Umbilical cord (tissue), 2 donors: ENCODE measurements at places on chromosomes 13 and 19.

DNA sequence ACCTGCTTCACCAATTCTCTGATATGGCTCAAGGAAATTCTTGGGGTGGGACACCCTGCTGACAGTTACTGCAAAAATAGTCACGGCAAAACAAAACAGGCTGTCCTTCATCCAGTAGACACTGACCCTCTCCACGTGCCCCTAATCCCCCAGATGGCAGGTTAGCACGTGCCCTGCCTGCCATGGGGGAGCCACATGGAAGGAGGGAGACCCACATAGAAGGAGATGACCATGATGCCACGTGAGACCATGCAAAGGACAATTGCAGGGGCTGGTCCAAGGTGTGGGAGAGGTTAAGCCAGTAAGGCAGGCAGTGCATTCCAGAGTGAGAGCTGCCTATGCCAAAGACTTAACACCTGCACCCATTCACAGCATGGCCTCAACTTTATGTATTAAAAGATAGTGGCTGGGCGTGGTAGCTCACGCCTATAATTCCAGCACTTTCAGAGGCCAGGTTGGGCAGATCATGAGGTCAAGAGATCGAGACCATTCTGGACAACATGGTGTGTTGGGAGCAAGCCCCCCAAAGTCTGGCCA lies 82.7 kb downstream of the ZNF429 start:
- no peak for DNase-seq

DNA sequence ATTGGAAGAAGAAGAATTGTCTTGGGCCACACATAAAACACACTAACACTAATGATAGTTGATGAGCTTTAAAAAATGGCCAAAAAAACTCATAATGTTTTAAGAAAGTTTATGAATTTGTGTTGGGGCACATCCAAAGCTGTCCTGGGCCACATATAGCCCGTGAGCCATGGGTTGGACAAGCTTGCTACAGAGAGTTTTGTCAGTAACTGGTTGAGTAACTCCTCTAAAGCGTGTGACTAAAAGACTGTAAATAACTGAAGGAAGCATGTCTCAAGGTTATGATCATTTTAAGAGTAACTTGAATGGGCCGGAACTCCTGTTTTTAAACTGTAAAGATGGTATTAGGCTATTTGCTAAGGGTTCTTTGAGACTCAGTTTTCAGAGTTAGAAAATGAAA lies 118.0 kb downstream of the KL start:
- no peak for DNase-seq

DNA sequence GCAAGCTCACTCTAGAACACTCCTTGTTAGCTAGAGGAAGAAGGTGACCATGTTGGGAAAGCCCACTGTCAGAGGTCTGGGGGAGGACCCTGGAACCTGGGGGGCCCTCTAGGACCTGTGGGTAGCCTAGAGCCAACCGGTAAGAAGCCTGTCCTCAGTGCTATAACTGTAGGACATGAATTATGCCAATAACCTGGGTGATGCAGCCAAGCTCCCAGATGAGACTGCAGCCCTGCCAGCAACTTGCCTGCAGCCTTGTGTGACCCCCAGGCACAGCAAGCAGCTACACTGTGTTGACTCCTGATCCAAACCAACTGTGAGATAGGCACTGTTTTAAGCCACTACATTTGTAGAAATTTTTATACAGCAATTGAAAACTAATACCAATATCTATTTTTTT lies 122.3 kb downstream of the MIPEP start:
- DNase-seq = no peak

DNA sequence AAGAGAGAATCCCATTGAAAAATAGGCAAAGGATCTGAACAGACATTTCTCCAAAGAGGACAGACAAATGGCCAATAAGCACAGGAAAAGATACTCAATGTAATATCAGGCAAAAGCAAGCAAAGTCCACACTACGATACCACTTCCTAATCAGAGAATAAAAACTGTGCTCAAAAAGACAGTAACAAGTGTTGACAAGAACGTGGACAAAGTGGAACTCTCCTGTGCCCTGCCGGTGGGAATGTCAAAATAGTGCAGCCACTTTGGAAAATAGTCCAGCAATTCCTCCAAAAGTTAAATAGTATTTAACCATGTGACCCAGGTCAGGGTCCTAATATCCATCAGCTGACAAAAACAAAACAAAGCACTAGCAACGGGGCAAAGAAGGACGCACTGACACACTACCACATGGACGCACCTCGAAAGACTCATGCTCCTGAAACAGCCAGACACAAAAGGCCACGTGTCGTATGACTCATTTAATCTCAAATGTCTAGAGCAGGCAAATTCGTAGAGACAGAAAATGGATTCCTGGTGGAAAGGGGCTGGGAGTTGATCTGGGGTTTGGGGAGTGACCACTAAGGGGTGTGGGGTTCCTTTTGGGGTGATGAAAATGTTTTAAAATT lies 5.2 kb downstream of the MIER2 start:
- no peak for DNase-seq

DNA sequence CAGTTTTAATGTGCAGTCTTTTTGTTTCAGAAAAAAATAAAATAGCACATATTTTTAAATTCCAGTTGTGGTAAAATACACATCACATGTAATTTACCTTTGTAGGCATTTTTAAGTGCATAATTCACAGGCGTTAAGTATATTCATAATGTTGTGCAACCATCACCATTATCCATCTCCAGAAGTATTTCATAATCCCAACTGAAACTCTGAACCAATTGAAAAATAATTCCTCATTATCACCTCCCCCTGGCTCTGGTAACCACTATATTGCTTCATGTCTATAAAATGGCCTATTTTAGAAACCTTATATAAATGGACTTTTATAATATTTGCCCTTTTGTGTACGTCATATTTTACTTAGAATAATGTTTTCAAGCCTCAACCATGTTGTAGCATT lies 756.5 kb upstream of the KLHL1 start:
- no peak for DNase-seq

GRCh38 chr19:5103812-5104410 lies 135.0 kb downstream of the KDM4B start:
- DNase-seq = no peak

DNA sequence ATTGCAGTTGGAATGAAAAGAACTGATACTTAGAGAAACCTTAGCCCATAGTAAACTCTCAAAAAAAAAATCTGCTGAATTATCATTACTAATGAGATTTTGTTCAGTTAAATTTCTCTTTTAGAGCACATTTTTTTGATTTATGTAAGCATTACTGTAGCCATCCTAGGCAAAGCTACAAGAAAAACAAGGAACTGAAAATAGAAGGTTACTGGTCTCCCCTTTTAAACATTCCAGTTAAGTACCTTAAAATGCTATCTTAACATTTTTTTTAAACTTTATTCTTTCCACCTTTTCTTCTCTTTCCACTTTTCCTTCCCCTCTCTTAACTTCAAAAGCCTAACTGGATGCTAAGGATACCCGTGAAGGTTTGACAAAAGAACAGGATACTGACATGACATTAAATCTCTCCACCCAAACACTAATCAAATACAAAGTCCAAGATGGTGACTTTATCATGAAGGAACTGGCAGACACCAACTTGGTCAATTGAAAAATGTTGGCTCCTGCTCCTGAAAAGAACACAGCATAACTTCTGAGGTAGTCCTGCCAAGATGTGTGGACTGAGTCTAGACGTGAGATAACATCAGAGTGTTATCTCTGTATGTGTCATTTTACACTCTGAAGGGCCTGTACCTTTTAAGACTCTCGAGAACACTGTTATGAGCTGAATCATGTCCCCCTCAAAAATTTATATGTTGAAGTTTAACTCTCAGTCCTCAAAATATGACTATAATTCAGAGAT lies 29.5 kb upstream of the SACS start:
- DNase-seq = peak; percentile 18

DNA sequence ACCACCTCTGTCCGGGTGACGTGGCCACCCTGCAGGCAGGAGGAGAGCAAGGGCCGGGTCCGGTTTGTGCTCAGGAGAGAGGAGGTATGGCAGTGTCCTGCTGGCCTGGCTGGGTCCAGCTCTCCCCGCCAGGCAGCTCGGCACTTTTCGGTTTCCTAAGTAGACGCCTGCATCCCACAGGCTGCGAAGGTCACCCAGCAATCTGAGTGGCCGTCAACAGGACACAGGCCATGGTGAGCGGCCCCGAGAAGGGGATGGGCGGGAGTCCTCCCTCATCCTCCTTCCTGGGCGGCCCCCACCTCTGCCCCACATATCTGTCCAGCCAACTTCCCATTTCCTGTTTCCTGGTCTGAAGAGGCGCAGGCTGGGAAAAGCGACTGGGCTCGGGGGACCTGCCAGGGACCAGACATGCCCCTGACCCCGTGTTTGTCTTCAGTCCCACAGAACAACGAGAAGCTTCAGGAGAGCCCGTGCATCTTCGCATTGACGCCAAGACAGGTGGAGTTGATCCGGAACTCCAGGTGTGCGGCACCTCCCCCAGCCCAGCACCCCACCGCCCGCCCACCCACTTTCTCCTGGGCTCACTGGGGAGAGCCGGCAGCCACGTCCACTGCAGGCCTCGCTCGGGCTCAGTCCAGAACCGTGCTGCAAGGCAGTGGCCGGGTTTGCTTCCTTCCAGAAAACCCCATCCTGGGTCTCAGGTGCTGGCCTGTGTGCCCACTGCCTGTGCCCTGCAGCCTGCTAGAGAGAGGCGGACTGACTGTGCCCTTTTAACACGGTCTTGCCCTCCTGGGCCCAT lies 16.3 kb downstream of the PIAS4 start:
- no peak for DNase-seq

GRCh38 chr13:79457948-79458347 lies 23.0 kb upstream of the NDFIP2 start:
- no peak for DNase-seq

GRCh38 chr13:24511019-24511815 lies 1.4 kb downstream of the PARP4 start:
- peak; percentile 28 for DNase-seq

GRCh38 chr13:19604306-19604705 lies 29.2 kb upstream of the MPHOSPH8 start:
- no peak for DNase-seq

DNA sequence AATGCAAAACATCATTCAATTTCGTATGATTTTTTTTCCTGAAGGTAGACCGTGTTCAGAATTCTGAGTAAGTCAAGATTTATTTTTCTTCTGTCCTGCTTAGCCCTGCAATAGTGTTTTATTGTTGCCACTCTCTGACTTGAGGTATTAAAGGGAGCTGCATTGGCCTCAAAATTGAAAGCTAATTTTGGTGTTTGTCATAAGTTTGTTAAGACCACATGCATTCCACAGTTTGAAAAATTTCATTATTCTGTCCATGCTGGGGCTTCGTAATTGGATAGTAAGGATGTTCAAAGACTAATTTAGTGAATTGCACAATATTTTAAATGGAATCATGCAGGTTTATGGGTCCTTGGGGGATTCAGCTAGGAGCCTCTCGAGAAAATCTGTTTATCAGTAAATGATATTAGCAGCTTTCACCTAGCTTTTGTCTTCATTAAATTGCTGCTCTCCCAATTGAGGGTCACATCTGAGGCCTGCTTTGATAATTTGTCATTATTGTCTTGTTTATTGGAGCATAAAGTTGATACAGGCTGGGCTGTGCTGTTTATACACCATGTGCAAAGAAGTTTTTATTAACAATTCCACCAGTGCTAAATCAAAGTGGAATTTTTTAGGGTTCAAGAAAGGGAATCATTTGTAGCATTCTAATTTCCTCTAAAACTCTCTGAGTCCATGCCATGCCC lies 339.8 kb upstream of the OBI1 start:
- no peak for DNase-seq

DNA sequence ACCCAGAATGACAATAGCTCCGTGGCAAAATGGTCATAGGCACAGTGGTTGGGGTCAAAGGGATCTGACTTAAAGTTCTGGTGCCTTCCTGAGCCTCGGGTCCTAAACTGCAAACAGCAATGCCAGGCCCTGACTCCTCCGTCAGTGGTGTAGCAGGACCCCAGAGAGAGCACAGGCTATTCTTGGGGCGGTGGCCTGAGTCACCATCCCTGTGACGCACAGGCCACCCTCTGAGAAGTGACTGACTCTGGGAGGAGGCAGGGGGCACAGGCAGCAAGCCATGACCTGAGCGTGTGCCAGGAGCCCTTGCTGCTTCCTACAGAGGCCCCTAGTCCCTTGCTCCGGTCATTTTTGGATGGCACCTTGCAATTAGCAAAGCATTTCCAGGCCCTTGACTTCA lies 18.7 kb downstream of the PLVAP start:
- DNase-seq = no peak

DNA sequence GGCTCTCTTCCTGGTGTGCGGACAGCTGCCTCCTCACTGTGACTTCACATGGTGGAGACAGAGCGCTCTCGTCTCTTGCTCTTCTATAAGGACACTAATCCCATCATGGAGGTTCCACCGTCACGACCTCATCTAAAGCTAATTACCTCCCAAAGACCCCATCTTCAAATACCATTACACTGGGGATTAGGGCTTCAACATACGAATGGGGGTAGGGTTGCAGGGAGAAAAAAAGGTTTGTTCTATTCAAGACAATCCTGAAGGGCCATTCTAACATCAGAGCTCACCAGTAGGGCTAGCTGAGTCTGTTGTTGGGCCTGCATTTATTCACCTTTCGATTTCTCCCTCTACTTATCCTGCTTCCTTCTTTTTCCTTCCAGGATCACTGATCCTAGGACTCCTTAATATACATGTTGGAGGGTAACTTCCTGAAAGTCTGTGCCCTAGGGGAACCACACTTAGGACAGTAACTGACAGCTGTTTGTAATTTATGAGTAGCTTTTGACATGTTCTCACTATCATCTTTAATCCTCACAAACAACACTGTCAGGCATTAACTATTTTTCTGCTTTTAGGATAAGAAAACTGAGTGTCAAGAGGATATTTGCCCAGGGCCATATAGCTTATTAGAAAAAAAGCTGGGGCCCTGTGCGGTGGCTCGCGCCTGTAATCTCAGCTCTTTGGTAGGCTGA lies 18.8 kb upstream of the GTF2F2 start:
- no peak for DNase-seq
